ENCODE measurements at places on chromosomes 3 and 15.
A peak's percentile ranks its signal among the peaks of the same experiment; 100 is the strongest.

DNA sequence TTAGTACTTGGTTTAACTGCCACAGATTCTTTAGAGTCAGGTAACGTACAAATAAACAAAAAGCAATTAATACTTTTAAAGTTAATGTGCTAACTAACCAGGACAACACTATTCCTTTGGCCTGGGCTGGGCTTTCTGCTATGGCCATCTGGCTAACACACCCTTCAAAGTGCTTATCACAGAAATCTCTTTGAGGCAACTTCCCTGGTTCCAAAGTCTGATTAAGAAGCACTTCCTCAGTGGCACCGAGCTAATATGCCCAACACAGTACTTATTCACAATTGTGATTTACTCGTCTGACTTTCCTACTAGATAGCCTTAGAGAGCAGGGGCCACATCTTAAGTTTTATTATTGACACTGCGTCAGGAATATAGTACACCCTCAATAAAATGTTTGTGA lies 191.4 kb downstream of the MEIS2 start:
- H3K27ac ChIP-seq = no peak overlapping the region
- H3K27me3 ChIP-seq = no peaks in the 10 kb centered on the region
- H3K36me3 ChIP-seq = no peaks in the 10 kb centered on the region
- H3K4me3 ChIP-seq = no peak overlapping the region

- peaks cover 17% of the 10 kb centered on the region for H3K4me1 ChIP-seq
- H3K36me3 ChIP-seq = no peaks in the 10 kb centered on the region
- no peak overlapping the region for H3K27ac ChIP-seq
- H3K4me3 ChIP-seq = no peak overlapping the region
- H3K27me3 ChIP-seq = no peaks in the 10 kb centered on the region
These were observed 87.6 kb upstream of the MYZAP start for GRCh38 chr15:57503911-57504598.

DNA sequence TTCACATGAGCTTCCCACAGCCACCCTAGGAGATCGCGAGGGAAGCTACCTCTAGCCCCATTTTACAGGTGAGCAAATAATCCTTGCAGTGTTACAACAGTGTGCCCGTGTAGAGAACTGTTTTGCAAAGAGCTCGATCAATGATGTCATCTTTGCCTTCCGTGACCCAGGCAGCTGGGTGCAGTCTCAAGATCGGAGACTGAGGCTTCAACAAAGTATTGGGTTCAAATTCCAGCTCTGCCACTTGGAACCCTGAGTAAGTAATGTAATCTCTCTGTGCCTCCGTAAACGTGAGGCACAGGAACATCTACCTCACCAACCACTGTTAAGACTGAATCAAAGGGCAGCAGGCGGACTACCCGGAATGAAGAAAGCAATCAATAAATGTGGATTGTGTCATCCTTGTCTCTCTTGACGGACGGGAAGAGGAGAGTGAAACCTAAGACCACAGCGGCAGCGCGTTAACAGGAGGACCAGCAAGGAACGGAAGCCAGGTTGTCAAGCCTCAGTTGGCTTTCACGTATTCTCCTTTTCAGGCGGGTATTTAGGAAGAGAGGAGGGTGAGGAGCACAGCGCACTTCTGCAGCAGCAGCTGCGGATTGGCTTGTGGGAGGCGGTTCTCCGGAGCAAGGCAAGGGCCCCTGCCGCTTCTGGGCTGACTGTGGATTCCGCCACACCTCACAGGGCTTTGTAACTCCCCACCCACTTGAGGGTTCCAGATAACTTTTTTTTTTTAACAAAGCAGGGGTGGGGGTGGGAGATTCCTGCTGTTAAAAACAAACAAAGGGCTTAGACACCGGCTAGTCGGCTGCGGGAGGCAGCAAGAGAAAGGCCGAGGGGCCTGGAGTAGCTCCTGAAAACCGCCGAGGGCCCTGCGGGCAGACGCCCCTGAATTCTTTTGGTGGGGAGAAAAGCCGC lies 1.5 kb upstream of the SMAD3 start:
- peaks cover 18% of the 10 kb centered on the region for H3K4me1 ChIP-seq
- no peaks in the 10 kb centered on the region for H3K36me3 ChIP-seq
- H3K4me3 ChIP-seq = peak overlapping the region; percentile 93

DNA sequence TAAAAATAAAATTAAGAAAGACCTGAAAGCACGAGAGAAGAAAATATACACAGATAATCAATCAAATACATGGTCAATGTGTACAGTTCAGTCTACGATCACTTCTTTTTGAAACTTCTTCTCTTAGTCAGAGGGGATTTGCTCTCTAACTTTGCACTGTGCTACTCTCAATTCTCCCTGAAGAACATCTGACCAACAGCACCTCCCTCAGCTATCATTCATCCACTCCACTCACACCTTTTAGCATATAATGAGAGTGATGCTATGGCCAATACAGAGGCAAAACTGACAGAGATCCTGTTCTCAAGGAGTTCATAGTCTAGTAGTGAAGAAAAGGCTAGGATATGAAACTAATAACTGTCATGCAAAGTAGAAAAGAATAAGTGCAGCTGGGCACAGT lies 45.9 kb downstream of the P3H2 start:
- no peak for DNase-seq
- H3K4me1 ChIP-seq = peaks cover 23% of the 10 kb centered on the region
- no peaks in the 10 kb centered on the region for H3K36me3 ChIP-seq
- H3K27me3 ChIP-seq = no peaks in the 10 kb centered on the region
- no peak overlapping the region for H3K4me3 ChIP-seq

GRCh38 chr3:159764490-159765029 lies 224.1 kb upstream of the IL12A start:
- peaks cover 13% of the 10 kb centered on the region for H3K4me1 ChIP-seq
- H3K27ac ChIP-seq = peak overlapping the region; percentile 66
- DNase-seq = peak; percentile 61
- H3K27me3 ChIP-seq = peaks cover 10% of the 10 kb centered on the region
- H3K36me3 ChIP-seq = no peaks in the 10 kb centered on the region

DNA sequence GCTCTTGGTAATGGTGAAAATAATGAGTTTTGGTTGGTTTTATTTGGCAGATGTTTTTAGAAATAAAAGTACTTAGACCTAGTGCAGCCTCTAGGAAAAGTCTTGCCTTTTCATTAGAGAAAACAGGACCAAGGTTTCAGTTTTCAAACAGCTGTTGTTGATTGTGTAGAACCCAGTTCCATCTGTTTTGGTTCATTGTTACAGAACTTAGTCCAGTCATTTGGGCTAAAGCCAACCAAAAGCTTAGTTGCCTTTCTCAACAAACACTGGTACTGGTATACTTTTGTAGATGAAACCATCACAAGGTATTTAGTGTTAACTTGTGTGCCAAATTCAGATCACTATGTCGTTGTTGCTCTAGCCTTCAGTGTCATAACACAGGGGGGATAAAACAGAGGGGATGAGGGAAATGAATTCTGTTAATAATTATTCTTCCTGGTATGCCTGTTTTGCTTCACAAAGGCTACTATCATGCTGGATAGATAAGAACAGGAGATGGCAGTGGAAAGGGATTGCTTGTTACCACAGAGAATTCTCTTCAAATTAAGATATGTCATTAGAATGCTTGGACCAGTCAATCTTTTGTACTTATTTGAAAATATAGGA lies 12.6 kb upstream of the APH1B start:
- DNase-seq = no peak
- H3K27me3 ChIP-seq = no peaks in the 10 kb centered on the region
- peaks cover 11% of the 10 kb centered on the region for H3K36me3 ChIP-seq

DNA sequence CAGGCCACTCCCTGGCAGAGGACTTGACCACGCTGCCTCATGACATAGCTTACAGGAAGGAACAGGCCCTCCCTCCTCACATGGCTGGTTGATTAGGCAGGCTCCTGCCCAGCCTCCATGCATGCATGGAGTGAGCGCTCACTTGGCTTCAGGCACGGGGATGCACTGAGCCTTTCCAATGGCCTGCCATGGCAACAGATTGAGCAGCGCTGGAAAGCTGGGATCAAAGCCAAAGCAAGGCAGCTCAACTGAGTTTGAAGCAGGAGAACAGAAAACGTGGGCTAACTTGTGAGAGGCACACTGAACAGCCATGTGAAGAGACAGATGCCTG lies 5.9 kb upstream of the GRAMD2A start:
- H3K27ac ChIP-seq = no peak overlapping the region
- no peak overlapping the region for H3K4me3 ChIP-seq
- no peak for DNase-seq
- H3K36me3 ChIP-seq = peaks cover 89% of the 10 kb centered on the region
- H3K4me1 ChIP-seq = no peaks in the 10 kb centered on the region

DNA sequence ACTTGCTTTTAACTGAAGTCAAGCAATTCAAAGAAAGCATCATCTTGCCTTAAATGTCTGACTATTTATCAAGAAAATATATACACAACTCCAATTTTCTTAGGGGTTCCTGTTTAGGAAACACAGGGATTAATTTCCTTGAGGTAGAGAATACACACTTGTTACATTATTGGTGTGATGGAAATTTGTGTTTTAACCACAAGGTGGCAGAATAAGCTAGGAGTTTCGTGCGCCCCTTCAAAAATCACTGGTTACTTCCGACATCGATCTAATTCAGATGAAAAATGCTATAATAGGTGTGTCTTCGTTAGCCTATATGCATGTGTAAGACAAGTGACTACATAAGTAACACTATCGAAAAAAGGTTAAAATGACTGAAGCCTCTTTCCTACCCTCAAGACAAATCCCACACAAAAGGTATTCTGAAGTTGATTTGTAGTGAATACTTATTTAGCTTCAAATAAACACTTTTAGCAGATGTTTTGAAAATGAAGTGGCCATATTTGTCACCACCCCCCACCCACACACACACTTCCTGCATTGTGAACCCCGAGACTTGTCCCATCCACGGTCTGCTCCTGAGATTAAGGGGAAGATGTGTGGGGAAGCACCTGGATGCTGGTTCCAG lies 246.5 kb downstream of the ROBO1 start:
- H3K27me3 ChIP-seq = no peaks in the 10 kb centered on the region
- H3K36me3 ChIP-seq = no peaks in the 10 kb centered on the region
- peak; percentile 48 for DNase-seq
- no peak overlapping the region for H3K4me3 ChIP-seq

- no peak overlapping the region for H3K27ac ChIP-seq
- no peak overlapping the region for H3K4me3 ChIP-seq
- no peak for DNase-seq
These were observed 116.7 kb downstream of the DLG1 start for GRCh38 chr3:197181741-197182140.

DNA sequence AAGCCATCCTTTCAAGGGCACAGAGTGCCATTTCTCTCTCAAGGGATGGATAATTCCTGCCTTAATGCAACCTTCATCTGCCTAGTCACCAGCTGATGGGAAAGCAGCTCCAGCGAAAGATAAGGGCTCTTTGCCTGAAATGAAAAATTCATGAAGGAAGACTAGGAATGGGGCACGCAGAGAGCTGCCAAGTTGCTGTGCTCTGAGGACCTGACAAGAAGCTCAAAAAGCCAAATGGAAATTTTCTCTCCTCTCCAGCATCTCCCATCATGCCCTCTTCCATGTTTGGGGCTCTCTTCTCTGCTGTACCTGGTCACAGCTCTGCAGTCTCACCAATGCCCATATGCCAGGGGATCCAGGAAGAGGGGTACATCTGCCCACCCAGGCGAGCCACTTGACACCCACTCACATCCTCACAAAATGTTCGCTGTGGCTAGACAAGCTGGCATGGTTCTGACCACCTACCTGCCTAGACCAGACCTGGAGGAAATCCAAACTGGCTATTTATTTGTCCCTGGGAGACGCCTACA lies 29.3 kb upstream of the ABHD2 start:
- H3K4me1 ChIP-seq = peaks cover 2% of the 10 kb centered on the region
- H3K4me3 ChIP-seq = no peak overlapping the region
- H3K27me3 ChIP-seq = no peaks in the 10 kb centered on the region
- H3K27ac ChIP-seq = no peak overlapping the region
- no peaks in the 10 kb centered on the region for H3K36me3 ChIP-seq
